ENCODE measurements at places on chromosomes 13 and 19. TPM values are rescaled to one million over a fixed set of nuclear protein-coding genes. Genes with fewer than 3 reads are reported as not detected.

GRCh38 chr13:45907503-45907902, 56.0 kb upstream of the SIAH3 start:
- no peaks in the 10 kb centered on the region for H3K27me3 ChIP-seq
- no peaks in the 10 kb centered on the region for H3K36me3 ChIP-seq
- H3K27ac ChIP-seq = no peak overlapping the region

DNA sequence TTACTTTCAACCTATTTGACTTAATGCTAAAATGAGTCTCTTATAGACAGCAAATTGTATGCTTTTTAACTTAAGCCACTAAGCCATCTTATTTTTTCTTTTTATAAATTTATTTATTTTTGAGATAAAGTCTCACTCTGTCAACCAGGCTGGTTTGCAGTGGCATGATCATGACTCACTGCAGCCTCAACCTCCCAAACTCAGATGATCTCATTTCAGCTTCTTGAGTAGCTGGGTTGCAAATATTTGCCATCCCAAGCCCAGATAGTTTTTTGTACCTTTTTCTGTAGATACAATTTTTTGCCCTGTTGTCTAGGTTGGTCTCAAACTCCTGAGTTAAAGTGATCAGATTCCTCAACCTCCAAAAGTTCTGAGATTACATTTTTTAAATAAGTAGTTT, 27.1 kb downstream of the ZNF714 start:
- H3K4me1 ChIP-seq = no peaks in the 10 kb centered on the region
- H3K27me3 ChIP-seq = no peaks in the 10 kb centered on the region
- no peak for DNase-seq
- H3K36me3 ChIP-seq = peaks cover 3% of the 10 kb centered on the region

DNA sequence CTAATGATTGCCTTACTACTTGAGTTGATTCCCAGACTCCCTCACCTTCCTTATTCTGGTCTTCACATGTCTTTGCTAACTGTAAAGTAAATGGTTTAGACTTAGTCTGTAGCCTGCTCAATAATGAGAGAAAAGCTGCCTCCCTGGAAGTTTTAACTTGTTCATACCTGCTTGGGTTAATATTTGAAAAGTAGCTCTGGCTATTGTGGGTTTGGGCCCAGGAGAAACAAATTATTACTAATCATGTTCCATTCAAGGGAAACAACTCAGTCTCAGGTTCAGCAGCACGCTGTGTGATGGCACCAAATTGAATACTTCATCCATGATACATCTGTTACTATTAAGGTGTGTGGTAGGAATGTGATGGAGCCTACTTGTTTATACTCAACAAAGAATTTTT, 75.0 kb downstream of the ZMYM2 start:
- H3K4me3 ChIP-seq = no peak overlapping the region
- no peaks in the 10 kb centered on the region for H3K4me1 ChIP-seq
- H3K36me3 ChIP-seq = peaks cover 3% of the 10 kb centered on the region
- no peak overlapping the region for H3K27ac ChIP-seq

DNA sequence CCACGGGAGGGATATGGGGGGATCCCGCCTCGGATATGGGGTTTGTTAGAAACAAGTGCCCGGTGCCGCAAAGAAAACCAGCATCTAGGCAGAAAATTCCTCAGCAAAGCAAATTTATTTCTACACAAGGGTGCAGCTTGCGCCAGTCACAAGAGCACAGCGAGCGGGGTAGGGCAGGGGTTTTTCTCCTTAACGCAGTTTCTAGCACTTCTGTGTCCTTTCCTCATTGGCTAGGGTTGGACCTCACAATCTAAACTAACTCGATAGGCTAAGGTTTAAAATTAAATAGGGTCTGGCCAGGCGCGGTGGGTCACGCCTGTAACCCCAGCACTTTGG, 595 bp downstream of the ZNF440 start:
- no peak for DNase-seq
- peak overlapping the region; percentile 84 for H3K27ac ChIP-seq
- H3K27me3 ChIP-seq = no peaks in the 10 kb centered on the region
- H3K4me1 ChIP-seq = peaks cover 7% of the 10 kb centered on the region
- no peaks in the 10 kb centered on the region for H3K36me3 ChIP-seq

- no peak overlapping the region for H3K4me3 ChIP-seq
- no peak for DNase-seq
- H3K36me3 ChIP-seq = no peaks in the 10 kb centered on the region
- H3K4me1 ChIP-seq = peaks cover 18% of the 10 kb centered on the region
Observed at GRCh38 chr13:42356184-42356575, 84.2 kb downstream of the AKAP11 start.

DNA sequence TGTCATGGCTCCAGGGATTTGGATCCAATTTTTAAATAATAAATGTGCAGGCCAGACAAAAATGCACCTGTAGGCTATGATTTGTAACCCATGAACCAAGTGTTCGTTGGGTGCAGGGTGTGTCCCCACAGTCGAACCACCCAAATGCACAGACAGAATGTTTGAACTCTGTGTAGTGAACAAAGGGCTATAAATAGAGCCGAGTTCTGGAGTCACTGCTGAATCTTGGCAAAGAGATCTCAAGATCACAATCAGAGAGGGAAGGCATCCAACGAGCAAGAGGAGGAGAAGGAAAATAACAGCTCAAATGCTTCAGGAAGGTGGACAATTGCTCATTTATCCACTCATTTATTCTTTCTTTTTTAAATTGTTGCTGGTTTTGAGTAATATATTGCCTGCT, 547.9 kb downstream of the FGF9 start:
- H3K4me1 ChIP-seq = no peaks in the 10 kb centered on the region
- no peaks in the 10 kb centered on the region for H3K36me3 ChIP-seq
- no peak overlapping the region for H3K4me3 ChIP-seq
- H3K27me3 ChIP-seq = no peaks in the 10 kb centered on the region
- no peak overlapping the region for H3K27ac ChIP-seq

VSTM1 gene
- not detected for total RNA-seq

APOE gene
- 3.7 TPM for total RNA-seq

GZMM gene
- not detected for total RNA-seq

Data from GM12878 (cell line).